C1 segment of cervical spinal cord (tissue), 14 donors: ENCODE measurements at places on chromosomes 6 and 20.

DNA sequence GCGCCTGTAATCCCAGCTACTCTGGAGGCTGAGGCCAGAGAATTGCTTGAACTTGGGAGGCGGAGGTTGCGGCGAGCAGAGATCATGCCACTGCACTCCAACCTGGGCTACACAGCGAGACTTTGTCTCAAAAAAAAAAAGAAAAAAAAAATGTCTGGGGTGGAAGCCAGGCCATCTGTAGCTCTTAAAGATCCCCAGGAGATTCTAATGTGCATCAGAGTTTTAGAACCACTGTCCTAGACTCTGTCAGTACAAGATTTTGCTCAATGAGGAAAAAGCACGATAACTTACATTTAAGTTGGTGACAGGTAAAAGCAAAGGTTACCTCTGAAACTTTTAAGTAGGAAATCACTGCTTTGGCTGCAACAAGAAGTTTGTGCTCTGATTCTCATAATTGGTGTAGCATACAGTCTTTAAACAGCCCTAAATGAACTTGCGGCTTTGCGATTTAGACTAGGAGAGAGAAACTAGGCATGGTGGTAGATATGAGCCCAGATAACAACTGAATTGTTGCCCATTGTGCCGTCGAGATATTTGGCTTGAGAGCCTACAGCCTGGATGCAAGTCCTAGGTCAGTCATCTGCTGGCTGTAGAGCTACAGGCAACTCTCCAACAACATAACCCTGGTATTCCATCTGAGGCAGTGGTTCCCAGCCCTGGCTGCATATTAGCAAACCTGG is 67.2 kb downstream of the BACH2 start:
- DNase-seq = no peak

GRCh38 chr6:134630508-134631121 is 312.7 kb upstream of the SGK1 start:
- DNase-seq = no peak

DNA sequence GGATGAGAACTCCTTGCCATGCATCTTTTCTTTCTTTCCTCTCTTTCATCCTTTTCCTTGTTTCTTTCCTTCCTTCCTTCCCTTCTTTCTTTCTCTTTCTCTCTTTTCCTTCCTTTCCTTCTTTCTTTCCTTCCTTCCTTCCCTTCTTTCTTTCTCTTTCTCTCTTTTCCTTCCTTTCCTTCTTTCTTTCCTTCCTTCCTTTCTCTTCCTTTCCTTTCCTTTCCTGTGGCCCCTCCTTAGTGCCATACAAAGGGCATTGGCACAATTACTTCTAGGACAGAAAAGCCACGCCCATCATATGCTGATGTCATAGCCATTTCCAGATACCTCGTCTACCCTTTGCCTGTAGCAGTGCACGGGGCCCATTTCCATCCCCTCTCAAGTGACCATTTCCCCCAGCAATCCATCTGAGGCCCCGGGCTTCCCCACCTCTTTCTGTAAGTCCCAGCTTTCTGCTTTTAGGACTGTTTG is 2.2 kb upstream of the CENPB start:
- no peak for DNase-seq

DNA sequence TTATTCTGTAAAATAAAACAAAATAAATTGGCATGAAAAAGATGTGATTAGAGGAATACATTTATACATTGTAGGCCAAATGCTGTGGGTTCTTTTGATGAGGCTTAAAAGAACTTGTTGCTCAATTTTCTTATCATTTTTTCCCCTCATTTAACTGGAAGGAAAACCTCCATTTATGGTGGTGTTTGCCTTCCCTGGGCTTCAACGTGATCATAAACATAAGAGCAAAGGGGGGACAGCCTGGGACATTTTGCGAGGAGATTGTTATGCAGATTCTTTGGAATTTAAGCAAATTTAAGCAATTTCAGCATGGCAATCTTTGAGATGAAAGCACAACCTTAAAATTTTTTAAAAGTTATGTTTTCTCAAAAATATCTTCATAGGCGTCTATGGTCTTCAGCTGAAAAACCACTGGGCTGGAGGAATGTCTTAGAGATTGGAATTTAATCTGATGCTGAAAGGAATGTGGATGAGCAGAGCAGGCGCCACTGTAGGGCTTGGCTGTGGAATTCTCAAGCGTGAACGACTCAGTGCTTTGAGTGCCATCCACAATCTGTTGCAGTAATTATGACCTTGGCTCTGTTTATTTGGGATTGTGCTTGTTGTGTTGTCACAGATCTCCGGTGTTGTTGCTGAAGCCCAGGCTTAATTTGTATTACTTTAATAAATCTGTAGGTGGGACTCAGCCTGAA is 149.4 kb upstream of the MLIP start:
- no peak for DNase-seq

- DNase-seq = no peak
Observed at GRCh38 chr6:110688661-110689268, 126.5 kb downstream of the CDK19 start.

- peak; percentile 62 for DNase-seq
Observed at GRCh38 chr6:163355426-163355991, 59.0 kb upstream of the QKI start.

GRCh38 chr20:18984238-18985200 is 170.9 kb downstream of the SCP2D1 start:
- DNase-seq = no peak

GRCh38 chr20:325889-326644 is 715 bp downstream of the SOX12 start:
- no peak for DNase-seq

DNA sequence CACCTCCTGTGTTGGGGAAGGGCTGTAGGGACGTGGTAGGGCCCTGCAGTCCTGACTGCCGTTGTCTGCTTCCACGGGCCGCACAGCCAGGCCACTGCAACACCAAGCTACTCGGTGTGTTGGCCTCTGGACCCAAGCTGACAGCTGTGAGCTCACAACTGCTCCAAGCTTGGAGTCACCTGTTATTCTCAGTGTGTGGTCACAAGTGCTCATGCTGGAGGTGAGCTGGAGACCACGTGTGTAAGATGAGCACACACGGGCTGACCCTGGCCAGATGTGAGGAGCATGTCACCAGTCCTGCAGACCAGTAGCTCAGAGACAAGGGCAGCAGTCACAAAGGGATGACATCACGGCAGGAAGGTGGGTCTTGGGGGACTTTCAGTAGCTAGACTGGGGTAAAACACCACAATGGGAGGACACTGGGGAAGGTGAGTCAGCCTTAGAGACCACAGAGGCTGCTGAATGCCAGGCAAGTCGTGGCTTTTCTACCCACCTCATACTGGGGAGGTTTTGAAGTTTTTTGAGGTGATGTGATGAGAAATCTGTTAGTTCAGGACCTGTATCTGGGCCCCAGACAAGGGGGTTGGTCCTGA is 87.3 kb downstream of the FAM120B start:
- DNase-seq = no peak

DNA sequence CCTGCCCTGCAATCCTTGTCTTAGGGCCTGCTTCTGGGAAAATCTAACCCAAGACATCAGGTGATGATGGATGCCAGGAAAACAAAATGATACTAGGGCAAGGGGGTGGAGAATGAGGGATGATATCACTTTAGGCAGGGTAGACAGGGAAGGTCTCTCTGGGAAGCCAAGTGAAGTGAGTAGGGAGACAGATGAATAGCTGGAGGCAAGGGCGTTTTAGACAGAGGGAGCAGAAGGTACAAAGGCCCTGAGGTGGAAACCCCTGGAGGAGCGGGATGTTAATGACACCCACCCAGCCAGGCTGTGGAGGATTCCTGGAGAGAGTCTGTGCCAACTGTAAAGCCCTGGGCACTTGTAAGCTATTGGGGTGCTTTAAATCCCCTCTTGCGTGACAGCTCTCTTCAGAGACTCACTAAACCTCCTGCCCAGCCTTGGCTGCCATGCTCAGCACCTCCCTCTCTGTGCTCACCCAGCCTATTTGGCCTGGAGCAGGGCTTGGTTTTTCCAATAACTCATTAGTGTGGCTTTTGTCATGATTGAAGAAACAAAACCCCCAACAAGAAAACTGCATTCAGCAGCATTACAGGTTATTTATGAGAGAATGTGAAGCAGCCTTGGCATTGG is 12.4 kb upstream of the MDGA1 start:
- no peak for DNase-seq

DNA sequence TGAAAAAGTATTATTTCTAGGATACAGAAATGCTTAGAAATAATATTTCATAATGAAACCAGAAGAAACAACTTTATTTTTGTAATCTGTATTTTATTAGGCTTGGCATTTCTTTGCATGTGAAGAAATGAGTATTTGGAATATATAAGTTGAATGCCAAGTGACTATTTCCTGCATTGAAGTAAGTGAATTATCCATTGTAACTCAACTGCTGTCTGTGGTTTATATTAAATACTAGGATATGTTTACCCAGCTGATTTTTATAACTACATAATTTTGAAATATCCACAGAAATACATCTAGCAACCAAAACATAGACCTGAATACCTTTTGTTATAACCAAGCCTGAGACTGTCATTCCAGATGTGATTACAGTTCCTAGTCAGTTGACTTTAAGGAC is 207.6 kb downstream of the THBS2 start:
- DNase-seq = no peak

- DNase-seq = no peak
Observed at GRCh38 chr6:72789145-72789544, 167.3 kb downstream of the KCNQ5 start.

- no peak for DNase-seq
Observed at GRCh38 chr6:142055219-142055618, 77.5 kb upstream of the GJE1 start.

DNA sequence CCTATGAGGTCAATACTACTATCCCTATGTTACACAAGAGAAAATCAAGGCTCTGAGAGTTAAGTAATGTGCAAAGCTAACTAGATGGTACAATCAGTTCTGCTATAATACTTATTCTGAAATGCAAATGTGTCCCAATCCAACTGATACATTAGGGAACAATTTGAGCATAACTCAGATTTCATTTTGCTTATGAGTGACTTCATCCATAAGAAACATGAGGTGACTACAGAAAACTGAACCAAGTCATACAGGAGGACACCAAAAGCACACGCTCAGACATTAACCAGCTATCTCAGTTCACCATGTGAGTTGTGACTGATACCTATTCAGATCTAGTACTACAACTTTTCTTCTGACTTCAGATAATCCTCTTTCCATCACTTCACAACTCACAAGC is 179.9 kb upstream of the RUNX2 start:
- DNase-seq = no peak

DNA sequence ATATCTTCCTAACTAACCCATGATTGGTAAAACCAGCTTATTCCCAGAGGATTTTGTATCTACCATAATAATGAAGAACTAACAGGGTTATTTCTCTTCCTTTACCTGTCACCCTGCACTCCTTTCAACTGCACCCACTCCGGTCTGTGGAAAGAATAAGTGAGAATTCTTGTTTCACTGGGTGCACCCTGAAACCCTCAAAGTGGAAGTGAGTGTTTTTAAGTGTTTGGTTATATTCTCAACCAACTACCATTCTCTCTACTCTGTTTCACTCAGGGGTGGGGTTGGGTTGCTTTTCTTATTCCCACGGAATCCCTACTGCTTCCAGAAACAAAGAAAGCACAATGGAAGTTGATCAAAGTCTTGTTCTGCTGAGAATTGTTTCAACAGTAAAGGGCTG is 42.6 kb upstream of the KHDRBS2 start:
- DNase-seq = no peak

DNA sequence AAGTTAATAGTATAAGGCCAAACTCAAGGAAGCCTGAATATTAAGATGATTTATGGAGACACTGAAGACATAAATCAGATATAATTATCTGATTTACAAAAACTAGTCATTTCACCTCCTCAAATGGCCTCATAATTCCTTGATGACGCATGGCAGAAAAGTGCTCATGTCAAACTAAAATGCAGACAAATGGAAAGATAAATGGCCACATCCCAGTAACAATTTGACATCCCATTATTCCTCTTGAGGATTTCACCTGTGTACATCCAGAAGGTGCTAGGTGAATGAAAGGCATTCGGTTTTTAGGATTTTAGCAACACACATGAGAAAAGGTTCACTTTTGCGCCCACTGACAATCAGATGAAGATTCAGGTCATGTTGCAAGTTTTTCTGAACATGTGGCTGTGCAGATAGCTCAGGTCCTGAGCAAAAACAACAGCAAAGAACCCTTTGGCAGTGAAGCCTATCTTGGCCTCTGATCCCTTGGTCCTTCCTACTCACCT is 24.2 kb downstream of the SGK1 start:
- DNase-seq = no peak

DNA sequence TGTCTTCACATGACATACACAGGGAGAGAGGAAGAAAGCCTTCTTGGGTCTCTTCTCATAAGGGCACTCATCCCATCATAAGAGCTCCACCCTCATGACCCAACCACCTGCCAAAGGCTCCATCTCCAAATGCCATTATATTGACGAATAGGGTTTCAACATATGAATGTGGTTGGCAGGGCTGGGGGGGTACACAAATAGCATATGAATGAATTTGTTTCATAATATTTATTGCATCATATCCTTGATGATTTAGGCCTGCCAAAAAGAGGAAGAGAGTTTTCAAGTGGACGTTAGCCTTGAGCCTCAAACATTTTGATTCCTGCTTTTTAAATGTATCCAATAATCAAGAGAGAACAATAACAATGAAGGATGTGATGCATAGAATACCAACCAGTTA is 26.2 kb upstream of the OPRM1 start:
- DNase-seq = no peak

GRCh38 chr20:31403886-31404285 is 2.1 kb downstream of the DEFB121 start:
- DNase-seq = no peak

DNA sequence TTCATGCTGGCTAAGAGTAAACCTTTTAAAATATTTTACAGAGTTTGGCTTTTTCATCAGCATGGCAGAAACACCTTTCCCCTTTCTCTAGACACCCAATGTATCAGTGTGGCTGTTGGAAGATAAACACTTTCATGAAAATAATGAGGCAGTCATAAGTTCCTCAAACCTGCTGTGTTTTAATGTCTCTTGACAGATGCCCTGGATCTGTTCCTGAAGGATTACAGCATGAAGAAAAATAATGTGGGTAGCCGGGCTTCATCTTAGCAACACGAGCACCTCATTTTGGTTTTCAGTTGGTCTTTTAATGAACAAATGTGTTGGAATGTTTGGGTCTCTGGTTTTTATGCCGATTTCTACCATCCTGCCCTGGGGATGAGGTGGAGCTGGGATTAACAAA is 45.5 kb upstream of the UNC93A start:
- no peak for DNase-seq

- DNase-seq = no peak
Observed at GRCh38 chr6:12051861-12052368, 39.8 kb downstream of the HIVEP1 start.

DNA sequence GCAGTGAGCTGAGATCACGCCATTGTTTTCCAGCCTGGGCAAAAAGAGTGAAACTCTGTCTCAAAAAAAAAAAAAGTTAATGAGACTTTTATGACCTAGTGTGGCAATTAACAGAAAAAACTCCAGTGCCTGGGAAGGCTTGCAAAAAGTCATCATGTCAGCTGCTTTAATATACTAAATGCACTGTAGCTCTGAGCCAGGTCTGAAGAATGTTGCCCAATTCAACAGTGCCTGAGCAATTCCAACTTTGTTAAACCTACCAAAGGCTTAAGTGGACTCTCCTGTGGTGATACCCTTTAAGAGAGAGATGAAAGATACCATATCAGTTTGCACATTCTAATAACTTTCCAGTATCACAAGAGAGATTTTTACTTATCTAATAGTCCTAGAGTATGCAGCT is 6.5 kb upstream of the ROS1 start:
- DNase-seq = no peak
